ENCODE measurements at places on chromosomes 7 and 10.

- no peak for DNase-seq
Measured at GRCh38 chr10:59222788-59223187, 46.3 kb downstream of the PHYHIPL start.

DNA sequence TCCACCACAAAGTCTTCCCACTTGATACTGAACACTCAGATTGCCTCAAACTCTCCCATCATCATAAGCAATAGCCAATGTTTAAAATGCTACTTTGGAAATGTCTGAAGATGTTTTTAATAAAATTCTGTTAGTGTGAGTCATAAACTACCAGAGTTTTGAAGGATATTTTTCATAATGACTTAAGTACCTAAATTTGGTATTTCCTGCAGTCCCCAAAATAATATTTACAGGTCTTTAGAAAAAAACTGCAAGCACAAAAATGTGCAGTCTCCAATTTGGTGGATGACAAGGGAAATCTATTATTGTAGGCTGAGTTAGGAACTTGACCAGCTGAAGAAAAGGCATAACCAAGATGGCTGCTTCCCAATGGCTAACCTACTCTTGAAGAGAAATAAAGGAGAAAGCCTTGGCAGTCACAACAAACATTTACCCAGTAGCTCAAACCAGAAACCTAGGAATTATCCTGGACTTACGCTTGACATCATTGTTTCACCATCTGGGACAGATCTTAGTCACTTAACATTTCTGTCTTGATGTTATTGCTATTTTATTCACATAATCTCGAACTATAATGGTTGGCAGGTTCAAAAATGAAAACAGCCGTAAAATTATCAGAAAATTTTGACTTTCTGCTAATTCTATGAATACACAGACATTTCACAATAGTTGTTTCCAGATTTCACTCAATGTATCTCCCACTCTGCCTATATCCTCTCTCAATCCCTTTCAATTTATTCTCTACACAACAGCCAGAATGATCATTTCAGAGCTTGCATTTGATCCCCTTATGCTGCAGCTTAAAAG, 111.2 kb upstream of the STEAP1B start:
- peak; percentile 70 for DNase-seq

DNA sequence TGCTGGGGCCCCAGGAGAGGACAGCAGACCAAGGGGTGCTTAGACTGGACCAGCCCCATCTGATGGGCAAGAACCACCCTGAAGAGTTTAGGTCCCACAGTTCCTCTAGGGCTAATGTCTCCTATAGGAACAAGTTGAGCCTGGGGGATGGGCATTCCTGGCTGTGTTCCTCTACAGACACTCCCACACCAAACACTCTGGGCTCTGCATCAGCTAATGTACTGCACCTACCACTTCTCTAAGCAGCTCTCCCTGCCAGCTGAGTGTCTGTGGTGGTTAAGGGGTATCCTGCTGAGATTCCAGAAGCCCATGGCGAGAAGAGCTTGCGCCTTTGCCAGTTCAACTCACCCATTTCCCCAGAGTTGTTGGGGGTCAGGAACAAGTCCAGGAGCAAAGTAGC, 284.1 kb upstream of the CSTF2T start:
- no peak for DNase-seq

- DNase-seq, result no peak
Measured at GRCh38 chr7:93663561-93664299, 89.2 kb upstream of the CALCR start.

DNA sequence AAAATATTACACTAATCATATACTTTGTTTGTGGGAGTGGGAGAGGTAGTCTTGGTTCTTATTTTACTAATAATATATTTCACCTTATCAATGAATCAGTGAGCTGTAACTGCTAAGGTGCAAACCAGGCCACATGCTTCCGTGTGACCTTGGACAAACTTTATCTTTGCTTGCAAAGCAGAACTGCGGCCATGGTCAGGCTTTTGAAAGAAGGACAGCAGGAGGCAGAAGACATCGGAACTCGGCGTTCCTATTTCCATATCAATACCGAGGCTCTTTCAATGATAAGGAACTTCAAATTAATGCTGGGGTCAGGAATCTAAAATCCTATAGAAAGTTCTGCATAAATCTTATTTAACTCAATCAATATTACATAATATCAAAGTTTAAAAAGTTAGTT, 491.9 kb upstream of the PFKP start:
- DNase-seq, result no peak

- DNase-seq, result peak; percentile 97
Measured at GRCh38 chr10:119667562-119668328, 16.6 kb downstream of the BAG3 start.

DNA sequence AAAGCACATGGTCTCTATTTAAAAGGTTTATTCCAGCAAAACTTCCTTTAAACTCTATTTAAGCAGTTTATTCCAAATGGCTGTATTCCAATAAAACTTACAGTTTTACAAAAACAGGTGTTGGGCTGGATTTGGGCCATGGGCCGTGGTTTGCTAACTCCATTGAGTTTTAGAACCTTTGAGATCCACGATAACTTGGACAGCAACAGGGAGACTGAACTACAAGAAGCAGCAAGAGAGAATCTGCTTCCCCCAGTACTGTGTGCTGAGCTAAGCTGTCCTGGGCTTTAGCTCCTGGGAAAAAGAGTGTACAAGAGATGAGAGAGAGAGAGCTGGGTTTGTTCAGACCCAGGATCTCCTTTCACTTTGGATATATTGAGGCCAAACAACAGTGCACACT, 204.0 kb upstream of the CELF2 start:
- DNase-seq, result no peak

GRCh38 chr10:128087146-128087883, 38.9 kb downstream of the MKI67 start:
- no peak for DNase-seq

DNA sequence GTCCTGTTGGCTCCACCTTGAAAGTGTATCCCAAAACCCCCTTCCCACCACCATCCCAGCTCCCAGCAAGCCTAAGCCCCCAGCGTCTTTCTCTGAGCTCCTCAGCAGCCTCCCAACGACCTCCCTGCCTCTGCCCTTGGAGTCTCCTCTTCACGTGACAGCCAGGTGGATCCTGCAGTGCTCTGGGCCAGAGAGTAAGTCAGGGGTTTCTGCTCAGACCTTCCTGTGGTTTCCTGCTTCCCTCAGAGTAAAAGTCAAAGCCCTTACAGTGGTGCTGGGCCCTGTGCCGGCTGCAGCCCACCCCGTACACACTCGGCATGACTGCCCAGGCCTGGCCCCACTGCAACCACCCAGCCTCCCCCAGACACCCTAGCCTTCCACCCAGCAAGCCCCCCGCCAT, 51.9 kb downstream of the OAT start:
- no peak for DNase-seq

GRCh38 chr10:13839430-13839990, 252.7 kb downstream of the PRPF18 start:
- DNase-seq, result peak; percentile 88

- peak; percentile 22 for DNase-seq
Measured at GRCh38 chr10:79452174-79452611, 6.8 kb upstream of the ZCCHC24 start.

DNA sequence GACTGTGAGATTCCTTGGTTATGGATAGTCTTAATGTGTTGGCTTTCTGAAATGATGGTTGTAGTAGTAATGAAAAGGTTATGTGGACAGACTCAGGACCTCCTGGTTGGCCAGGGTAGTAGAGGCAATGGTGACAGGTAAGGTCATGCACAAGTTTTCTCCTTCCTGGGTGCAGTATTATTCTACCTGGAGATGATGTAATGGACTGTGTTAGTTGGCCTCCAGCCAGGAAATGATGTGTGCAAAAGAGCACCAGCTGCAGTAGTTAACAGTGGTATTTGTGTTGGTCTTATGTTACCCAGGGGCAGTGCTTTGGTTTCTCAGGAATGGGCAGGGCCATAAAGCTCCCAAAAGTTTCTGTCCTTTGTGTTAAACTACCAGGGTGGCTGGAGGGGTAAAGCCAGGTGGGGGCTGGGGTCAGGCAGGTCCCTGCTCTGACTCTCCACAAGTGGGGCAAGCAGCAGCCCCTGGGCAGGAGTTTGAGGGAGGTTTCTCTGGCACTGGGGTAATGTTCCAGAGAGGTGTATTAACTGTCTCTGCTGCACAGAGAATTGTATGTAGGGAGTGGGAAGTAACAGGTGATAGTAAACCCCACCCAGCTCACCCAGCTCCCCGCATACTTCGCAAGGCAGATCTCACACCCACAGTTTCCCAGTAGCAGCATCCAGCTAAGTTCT, 36.3 kb downstream of the GPR22 start:
- no peak for DNase-seq

GRCh38 chr10:77416311-77417135, 221.1 kb downstream of the KCNMA1 start:
- DNase-seq, result peak; percentile 83

DNA sequence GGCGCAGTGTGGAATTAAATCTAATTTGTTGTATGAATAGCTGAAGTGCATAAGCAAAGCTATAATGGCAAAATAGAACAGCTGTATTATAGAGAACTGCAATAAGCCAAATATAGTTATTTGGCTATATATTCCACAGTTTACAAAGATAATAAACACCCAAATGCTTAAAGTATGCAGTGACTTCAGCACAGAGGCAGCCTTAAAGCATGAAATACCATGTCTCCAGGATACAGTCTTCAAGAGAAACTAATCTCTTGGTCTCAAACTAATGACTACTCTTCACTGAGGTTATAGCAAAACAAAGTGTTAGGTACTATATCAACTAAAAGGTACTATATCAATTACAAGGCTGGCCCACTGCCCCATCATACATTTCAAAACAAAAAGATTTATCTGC, 48.0 kb downstream of the NT5C2 start:
- peak; percentile 60 for DNase-seq

DNA sequence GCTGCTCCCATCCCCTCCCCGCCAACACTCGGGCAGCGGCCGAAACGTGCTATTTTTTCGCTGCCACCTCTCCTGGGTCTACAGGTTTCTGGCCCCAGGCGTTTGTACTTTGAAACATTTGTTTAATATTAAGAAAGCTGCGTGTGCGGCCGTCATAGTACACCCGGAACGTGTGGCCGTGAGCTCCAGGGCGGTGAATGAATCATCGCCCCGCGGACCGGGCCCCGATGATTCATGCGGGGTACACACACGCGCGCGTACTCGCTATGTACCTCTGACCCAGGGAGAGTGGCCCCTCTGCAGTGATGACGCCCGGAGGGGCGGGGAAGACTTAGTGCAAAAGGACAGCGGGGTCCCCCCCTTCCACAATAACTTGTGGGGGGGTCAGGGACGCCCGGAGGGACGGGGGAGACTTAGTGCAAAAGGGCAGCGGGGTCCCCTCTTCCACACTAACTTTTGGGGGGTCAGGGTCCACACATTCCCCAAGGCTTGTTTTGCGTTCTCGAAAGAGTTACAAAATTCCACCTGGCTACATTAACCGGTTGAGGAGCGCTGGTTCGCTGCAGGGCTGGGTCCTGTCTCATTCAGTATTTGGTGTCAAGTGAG, 56.5 kb upstream of the PCGF5 start:
- DNase-seq, result peak; percentile 81

- DNase-seq, result no peak
Measured at GRCh38 chr7:22386206-22386858, 29.4 kb upstream of the RAPGEF5 start.

DNA sequence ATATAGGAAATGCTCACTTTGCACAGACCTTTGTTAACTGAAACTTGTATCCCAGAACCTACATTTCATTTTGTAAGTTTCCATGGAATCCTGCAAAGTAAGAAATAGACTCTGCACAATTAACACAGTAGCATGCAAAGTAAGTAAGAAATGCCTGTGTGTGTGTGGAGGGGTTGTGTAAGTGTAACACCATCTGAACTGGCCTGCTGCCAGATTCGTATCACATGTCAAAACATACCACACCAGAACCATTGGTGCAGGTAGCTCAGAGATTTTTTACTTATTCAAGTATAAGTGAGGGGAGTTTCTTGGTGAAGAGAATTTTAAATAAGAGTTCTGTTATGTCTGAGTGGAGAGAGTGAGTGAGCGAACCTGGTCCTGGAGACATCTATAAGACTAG, 17.9 kb upstream of the DDX21 start:
- DNase-seq, result no peak

- peak; percentile 87 for DNase-seq
Measured at GRCh38 chr10:31129271-31129670, 97.6 kb upstream of the ZNF438 start.

- no peak for DNase-seq
Measured at GRCh38 chr10:103786020-103786419, 69.4 kb downstream of the SH3PXD2A start.

DNA sequence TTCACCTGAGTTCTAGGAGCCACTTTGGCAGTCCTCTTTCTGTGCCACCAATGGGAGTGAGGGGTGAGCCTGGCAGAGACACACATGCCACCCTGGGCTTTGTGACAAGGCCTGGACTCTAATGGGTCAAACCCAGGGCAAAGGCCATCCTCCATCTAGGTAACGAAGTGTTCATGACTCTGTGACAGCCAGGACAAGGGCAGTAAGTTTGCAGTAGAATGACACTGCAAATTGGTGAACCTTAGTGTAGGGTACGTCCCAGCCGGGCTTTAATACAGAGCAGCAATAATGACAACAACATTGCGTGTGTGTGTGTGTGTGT, 43.3 kb downstream of the PAPSS2 start:
- no peak for DNase-seq

DNA sequence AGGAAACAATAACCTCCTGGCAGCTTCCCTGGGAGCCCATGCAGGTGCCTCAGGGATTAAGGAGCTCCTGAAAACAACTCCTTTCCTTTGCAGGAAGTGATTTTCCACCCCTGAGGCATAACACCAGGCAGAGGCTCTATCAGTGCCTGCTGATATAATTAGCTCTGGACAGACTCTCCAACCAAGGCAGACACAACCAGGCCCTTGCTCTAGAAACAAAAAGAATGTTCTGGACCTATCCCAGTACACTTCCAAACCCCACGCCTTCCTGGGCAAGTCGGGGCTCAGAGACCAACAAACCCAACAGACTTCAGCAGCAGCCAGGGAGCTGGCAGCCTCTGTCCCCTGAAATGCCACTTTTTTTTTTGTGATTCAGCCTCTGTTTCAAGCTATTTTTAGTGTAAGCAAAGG, 247.1 kb downstream of the KCNMA1 start:
- DNase-seq, result no peak

DNA sequence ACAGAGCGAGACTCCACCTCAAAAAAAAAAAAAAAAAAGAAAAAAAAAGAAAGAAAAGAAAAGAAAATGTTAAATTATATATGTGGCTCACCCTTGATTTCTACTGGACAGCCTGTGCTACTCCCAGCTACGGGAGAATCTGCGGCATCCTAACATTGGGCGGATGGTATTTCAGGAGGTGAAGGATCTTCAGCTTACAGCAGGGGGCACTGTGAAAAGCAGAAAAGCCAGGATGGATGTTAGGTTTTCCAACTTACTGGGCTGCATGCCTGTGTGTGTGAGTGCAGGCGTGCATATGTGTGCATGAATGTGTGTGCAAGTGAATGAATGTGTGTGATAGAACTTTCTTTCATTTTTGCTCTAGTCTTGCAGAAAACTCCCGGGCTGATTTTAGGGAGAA, 1066.5 kb downstream of the TYW1 start:
- no peak for DNase-seq

All from HCEC 1CT (cell line).